ENCODE measurements at places on chromosomes 3 and 15.

- DNase-seq: no peak
These were observed 165.3 kb upstream of the TBL1XR1 start for GRCh38 chr3:177362626-177363025.

- DNase-seq: no peak
These were observed 631.5 kb upstream of the NR2F2 start for GRCh38 chr15:95698951-95699350.

DNA sequence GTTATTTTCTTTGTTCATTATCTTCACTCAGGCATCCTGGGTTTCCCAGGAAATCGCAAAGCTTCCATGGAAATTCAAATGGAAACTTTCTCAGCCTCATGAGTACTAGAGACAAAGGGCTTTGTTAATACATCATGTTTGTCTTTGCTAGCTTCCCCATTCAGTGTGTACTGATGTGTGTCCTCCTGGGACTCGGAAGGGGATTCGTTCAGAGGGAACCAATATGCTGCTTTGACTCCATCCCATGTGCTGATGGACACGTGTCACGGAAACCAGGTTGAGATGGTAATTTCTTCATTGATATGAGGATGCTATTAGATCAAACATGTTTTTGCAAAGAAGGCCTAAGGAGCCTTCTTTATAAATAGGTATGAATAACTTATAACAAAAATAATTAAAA is 87.0 kb upstream of the KCNAB1 start:
- no peak for DNase-seq

DNA sequence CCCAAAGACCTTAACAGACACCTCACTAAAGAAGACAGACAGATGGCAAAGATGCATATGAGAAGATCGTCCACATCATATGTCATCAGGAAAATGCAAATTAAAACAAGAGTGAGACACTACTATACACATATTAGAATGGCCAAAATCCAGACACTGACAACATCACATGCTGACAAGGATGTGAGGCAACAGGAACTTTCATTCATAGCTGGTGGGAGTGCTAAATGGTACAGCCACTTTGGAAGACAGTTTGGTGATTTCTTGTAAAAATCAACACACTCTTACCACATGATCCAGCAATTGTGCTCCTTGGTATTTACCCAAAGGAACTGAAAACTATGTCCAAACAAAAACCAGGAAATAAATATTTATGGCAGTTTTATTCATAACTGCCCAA is 17.6 kb downstream of the CHDH start:
- DNase-seq: no peak

- DNase-seq: no peak
These were observed 41.9 kb upstream of the MAP4 start for GRCh38 chr3:48058091-48058490.

- no peak for DNase-seq
These were observed 52.7 kb downstream of the TLE3 start for GRCh38 chr15:70045045-70045444.

DNA sequence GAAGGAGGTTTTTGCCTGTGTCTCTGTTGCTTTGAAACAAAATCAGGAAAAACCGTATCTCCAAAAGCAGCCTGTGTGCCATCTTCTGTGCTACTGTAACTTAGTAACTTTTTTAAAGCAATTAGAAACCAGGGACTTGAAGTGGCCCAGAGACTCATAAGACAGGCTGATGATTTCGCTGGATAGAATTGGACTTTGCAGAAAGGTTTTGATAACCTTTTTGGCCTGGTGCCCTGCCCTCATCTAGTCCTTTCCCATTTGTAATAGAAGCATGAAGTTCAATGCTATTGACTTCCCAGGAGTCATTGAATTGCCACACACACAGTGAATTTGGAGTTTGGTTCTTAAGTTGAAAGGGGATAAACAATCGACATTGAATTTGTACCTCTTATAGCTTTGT is 157.2 kb downstream of the PTPRG start:
- DNase-seq: no peak

GRCh38 chr3:123318374-123318773 is 116.6 kb downstream of the SEC22A start:
- no peak for DNase-seq

DNA sequence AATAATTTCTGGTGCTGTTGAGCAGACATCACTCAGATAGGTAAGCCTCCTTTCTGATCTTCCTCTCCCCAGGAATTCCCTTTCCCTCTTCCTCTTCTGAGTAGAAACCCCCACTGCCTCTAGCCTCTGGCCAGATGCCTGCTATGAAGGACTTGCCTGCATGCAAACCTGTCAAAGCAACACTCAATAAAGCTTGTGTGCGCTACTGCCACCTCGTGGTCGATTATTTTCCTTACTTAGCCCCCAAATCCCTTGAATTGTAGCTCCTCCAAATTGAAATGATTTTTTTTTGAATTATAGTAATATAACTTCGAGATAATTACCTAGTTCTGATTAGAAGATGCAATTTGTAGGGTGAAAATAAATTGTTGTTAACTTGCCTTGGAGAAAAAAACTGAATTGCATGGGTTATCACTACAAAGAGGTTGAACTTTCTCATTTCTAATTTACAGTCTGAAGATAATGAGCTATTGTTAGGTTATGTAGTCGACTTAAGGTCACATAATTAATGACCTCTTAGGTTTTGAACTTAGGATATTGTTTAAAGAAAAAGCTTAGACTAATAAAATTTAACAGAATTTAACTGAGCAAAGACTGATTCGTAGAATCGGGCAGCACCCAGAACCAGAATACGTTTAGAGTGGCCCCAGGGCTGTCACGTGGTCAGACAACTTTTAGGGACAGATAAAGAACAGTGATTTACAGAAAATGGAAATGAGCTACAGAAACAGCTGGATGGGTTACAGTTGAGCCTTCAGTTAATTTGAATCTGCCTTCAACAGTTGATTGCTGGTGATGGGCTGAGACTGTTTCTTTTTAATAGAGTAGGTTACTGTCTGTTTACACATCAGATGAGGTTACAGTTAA is 269.3 kb downstream of the ARPP21 start:
- DNase-seq: peak; percentile 60

GRCh38 chr3:47614788-47615187 is 36.1 kb upstream of the CSPG5 start:
- DNase-seq: no peak

- DNase-seq: no peak
These were observed 110.6 kb downstream of the DTWD1 start for GRCh38 chr15:49731187-49732099.

- DNase-seq: no peak
These were observed 60.2 kb downstream of the MAP3K13 start for GRCh38 chr3:185423178-185423577.

DNA sequence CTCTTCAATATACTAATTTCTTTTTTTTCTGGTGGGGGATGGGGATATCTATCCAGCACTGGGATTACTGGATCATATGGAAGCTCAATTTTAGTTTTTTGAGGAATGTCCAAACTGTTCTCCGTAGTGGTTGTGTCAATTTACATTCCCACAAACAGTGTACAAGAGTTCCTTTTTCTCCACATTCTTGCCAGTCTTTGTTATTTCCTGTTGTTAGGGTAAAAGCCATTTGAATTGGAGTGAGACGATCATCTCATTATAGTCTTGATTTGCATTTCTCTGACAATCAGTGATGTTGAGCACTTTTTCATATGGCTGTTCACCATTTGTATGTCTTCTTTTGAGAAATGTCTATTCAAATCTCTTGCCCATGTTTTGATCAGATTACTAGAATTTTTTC is 12.8 kb upstream of the WDR49 start:
- no peak for DNase-seq

- no peak for DNase-seq
These were observed 687.4 kb upstream of the CFAP20DC start for GRCh38 chr3:59737241-59737640.

GRCh38 chr3:107825556-107825955 is 265.3 kb downstream of the CD47 start:
- DNase-seq: no peak

- no peak for DNase-seq
These were observed 35.2 kb downstream of the ETV5 start for GRCh38 chr3:186073641-186074040.

GRCh38 chr15:66096688-66097058 is 156.9 kb downstream of the MEGF11 start:
- DNase-seq: no peak

DNA sequence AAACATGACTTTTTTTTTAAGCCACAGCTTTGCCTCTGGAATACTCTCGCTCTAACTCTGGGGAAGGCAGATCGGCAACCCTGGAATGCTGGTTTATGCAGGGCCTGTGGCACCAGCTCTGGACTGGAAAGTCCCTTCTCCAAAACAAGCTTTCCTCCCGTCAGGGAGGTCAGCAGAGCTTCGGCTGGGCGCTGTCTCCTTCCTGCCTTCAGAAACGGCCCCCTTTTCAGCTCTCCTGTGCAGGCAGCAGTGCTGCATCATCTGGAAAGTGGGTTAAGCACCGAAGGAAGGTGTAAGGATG is 42.7 kb upstream of the SKOR1 start:
- no peak for DNase-seq

GRCh38 chr3:114671741-114672510 is 378.1 kb downstream of the TIGIT start:
- no peak for DNase-seq

DNA sequence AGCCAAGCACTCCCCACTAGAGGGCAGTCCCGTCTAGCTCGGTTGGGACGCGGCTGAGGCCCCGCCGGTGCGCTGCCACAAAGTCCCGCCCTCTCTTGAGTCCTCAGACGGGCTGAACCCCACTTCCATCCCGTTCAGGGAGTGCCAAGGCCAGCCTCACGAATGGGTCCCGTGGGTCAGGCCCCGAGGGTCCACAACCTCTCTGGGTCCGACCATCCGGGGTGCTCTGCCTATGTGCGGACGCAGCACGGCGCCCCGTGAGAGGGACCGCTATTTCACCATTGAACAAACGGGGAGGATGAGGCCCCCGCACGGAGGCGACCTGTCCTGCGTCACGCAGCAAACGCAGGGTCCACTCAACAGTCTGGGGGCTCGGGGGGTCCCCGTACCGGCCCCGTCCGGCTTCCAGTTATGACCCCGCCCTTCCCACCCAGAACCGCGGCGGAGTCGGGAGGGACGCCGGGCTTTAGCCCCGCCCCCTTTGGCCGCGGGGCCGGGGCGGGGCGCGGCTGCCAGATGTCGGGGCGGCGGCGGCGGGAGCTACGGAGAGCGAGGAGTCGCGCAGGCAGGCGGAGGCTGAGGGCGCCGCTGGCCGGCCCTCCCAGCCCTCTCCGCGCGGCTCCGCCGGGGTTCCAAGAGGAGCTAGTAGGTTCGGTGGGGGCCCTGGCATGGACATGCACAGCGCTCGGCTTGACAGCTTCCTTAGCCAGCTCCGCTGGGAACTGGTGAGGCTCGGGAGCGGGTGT is at the start of gene INKA1:
INKA1 (plus strand) TSS at position 543 of the 746 bp plus-strand sequence; CDS start at position 675, 132 bp downstream.
- peak; percentile 91 for DNase-seq

DNA sequence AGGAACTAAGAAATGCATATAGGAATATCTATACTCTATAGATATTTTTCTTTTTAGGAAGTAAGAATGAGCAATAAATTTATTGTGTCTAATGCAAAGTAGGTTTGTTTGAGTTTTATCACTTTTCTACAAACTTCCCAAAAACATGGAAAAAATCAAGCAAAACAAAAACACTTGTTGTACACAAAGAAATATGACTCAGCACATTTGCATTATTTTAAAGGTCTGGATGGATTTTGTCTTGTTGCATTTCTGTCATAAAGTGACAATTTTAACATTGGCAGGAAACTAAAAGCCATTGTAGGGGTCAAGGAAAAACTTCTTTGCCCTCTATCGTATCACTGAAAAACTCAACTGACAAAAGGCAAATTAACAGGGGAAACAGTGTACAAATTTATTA is 267.2 kb downstream of the PYDC2 start:
- DNase-seq: no peak

- no peak for DNase-seq
These were observed 263.9 kb upstream of the TGFBR2 start for GRCh38 chr3:30342318-30343060.

GRCh38 chr3:57890874-57891273 is 117.3 kb upstream of the FLNB start:
- no peak for DNase-seq

DNA sequence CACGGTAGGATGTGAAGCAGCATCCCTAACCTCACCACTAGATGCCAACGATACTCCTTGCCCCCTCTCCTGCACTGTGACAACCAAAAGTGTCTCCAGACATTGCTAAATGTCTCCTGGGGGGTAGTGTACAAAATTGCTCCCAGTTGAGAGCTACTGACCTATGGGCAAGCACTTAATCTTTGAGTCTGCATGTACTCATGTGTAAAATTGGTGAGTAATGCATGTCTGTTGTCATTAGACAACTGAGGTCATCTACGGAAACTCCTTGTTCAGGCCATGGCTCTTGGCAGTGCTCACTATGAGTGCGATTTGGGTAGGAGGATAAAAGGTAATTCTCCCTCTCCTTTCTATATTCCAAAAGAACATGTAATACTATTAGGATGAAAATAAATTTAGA is 29.2 kb downstream of the PDHB start:
- DNase-seq: no peak

GRCh38 chr3:77042882-77043281 is 3.0 kb downstream of the ROBO2 start:
- no peak for DNase-seq

DNA sequence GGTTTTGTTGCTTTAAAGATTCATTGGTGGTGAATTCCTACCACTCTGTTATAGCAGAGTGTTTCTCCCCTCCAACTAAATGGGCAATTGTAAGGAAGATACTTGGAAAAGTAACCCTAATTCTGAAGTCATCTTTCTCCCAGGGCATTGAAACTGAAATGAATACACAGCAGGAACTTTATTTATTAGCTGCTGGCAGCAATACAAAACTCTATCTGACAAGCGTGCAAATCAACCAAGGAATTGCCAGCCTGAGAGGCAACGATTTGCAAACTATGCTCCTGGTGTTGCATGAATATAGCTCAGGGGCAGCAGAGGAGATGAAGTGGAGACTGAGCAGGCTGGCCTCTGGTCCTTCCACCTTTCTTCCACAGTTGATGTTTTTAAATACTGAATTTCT is 48.9 kb downstream of the CD200R1 start:
- no peak for DNase-seq

- no peak for DNase-seq
These were observed 43.8 kb downstream of the ALDH1L1 start for GRCh38 chr3:126136428-126137220.

Data from stimulated activated CD4-positive, alpha-beta T cell treated with anti-CD3 and anti-CD28 coated beads, Interleukin-2, amount 100 ng/mL, for 24 hours (primary cell).